Peyer's patch (tissue), 4 donors: ENCODE measurements at places on chromosomes 5 and 9.

GRCh38 chr5:89421035-89421434, 538.1 kb upstream of the MEF2C start:
- H3K27me3 ChIP-seq, result no peaks in the 10 kb centered on the region
- no peak for DNase-seq
- no peaks in the 10 kb centered on the region for H3K36me3 ChIP-seq
- H3K4me3 ChIP-seq, result no peak overlapping the region
- H3K4me1 ChIP-seq, result no peaks in the 10 kb centered on the region

- no peak for DNase-seq
- no peak overlapping the region for H3K4me3 ChIP-seq
- H3K36me3 ChIP-seq, result no peaks in the 10 kb centered on the region
- H3K27me3 ChIP-seq, result no peaks in the 10 kb centered on the region
- no peak overlapping the region for H3K27ac ChIP-seq
- H3K4me1 ChIP-seq, result no peaks in the 10 kb centered on the region
Measured at GRCh38 chr9:129361196-129361595, 183.1 kb upstream of the IER5L start.

DNA sequence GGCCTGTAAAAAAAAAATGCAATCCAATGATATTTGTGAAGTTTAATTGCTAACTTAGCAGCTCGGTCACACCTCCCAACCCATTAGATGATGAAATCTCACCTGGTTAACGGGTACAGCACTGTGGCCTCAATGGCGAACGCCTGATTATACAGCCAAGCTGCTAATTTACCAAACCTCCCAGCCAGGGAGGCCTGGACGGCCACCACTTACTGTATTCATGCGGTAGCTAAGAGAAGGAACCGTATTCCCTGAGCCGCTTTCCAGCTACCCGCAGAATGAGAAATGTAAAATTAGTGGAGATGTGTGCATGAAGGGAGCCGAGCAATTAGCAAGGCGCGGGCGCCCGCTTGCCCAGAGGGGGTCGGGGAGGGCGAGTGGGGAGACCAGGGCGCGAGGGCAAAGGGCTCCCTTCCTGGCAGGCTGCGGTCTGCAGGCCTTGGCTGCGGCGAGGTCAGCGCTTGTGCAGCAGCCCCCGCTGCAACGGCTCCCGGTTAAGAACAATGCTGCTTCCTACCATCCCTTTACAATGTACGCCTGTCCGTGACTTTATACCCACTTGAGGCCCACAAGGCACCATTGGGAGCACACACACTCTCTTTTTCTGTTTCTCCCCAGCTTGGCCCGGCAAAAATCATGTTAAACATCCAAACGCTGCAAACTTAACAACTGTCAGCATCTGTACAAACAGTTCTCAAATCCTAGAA, 70.4 kb upstream of the TBCA start:
- no peak overlapping the region for H3K27ac ChIP-seq
- no peaks in the 10 kb centered on the region for H3K36me3 ChIP-seq

GRCh38 chr9:130901498-130902203, 5.0 kb upstream of the QRFP start:
- H3K4me1 ChIP-seq, result peaks cover 5% of the 10 kb centered on the region
- no peak overlapping the region for H3K27ac ChIP-seq
- DNase-seq, result no peak
- no peaks in the 10 kb centered on the region for H3K36me3 ChIP-seq

DNA sequence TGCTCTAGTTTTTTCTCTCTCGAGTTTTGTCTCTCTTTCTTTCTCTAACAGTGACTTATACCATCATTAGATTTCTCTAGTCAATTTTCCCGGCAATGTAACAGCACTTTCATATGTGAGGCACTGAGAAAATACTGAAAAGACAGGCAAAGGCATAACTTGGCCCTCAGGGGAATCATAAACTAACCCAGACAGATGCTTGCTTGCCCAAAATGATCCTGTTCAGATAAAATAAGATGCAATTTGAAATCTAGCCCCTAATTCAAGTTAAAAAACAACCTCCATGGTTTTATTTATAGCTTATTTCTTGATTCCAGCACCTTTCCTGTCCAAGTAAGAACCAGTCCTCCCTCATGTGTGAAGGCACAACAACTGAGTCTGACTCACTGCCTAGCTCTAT, 294.6 kb downstream of the GAS1 start:
- H3K27me3 ChIP-seq, result no peaks in the 10 kb centered on the region
- H3K27ac ChIP-seq, result no peak overlapping the region
- no peak overlapping the region for H3K4me3 ChIP-seq
